ENCODE measurements at places on chromosomes 11 and 22.

- no peak for DNase-seq
These were observed 32.7 kb downstream of the FLI1 start for GRCh38 chr11:128726458-128727139.

DNA sequence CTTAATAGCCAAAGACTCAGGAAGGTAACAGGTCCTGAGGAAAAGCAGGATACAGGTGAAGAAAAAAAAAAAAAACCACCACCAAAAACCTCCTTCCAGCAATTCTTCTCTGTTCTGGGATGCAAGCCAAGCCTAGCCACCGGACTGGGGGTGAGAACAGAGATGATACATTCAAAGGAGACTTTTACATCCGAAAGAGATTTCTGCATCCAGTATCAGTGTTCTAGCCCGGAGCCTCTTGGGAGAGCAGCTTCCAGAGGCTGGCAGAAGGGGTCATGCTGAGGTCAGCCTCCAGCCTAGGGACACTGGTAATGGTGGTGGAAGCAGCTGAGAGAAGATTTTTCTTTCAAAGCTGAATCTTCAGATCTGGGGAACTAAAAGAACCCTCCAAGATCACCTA lies 76.2 kb downstream of the KCNC1 start:
- no peak for DNase-seq

GRCh38 chr11:27192184-27192583 lies 151.6 kb downstream of the BBOX1 start:
- DNase-seq: no peak

- DNase-seq: no peak
These were observed 26.0 kb downstream of the TSPAN18 start for GRCh38 chr11:44752713-44753112.

GRCh38 chr11:70398834-70399680 lies 728 bp downstream of the CTTN start:
- no peak for DNase-seq

GRCh38 chr11:32658639-32659406 lies 75.2 kb downstream of the EIF3M start:
- no peak for DNase-seq

DNA sequence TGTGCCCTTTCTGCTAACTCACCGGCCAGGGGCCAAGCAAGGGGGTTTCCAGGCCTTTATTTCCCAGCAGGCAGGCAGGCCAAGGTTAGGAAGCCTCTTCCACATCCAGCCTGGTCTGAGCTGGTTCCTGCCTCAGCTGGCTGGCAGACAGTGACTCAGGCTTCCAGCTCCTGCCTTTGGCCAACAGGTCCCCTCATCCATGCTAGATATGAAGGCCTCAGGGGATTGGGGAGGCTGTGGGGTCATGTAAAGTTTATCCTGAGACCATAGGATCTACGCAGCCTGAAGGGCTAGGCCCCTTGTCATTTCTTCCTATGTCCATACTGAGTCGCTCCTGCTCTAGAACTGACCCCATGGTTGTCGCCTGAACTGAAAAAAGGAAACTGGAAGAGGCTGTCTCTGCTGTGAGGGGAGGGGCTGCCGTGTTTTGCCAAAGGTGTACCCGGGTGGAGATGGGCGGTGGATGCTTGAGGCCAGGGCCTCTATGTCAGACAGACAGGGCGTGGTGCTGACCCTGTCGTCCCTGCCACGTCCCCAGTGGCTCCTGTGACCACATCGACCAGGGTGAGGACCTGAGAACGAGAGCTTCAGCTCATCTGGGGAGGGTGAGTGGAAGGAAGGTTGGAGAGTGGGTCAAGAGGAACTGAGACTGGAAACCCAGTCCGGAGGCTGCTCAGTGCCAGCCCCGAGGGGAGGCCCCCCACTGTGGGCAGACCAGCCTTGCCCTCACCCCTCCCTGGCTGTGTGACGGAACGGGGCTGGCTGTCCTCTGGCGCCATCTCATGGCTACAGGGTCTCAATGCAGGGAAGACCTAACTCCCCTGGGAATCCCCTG lies 17.0 kb downstream of the P2RY6 start:
- DNase-seq: peak; percentile 74

DNA sequence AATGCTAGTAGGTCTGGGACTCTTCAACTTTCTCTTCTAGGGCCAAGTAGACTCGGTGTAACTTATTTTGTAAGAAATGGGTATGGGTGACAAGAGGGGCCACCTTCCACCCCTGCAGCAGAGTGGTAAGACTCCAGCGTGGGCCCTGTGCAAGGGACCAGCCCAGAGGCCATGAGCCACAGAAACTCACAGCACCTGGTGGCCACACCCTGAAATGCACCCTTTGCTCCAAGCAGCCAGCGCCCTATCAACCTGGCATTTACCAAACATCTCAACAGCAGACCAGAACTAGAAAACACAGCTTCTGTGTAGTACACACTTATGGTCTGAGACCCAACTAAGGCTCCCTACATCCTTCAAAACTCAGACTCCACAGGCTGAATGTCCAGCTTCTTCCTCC lies 5.7 kb downstream of the CDCA5 start:
- peak; percentile 81 for DNase-seq

DNA sequence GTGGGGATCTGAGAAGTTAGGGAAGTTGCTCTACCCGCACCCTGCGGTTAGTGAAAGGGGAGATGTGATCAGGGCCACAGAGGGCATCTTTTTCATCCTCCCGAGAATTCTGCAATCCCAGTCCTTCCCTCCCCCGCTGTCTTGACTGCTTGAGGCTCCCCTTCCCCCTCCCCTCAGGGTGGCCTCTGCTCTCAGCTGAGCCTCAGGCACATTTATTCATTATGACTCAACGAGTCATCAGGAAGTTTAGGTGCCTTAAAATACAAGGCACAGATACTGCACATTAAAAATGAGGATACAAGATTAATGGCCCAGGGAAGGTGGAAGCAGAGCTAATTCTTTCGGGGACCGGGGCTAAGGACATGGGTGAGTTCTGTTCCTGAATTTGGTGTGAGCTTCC lies 104.0 kb downstream of the CACNA1I start:
- no peak for DNase-seq

- peak; percentile 32 for DNase-seq
These were observed 874 bp downstream of the ZFTA start for GRCh38 chr11:63767565-63768236.

- DNase-seq: no peak
These were observed 16.7 kb downstream of the PAFAH1B2 start for GRCh38 chr11:117160826-117161225.

DNA sequence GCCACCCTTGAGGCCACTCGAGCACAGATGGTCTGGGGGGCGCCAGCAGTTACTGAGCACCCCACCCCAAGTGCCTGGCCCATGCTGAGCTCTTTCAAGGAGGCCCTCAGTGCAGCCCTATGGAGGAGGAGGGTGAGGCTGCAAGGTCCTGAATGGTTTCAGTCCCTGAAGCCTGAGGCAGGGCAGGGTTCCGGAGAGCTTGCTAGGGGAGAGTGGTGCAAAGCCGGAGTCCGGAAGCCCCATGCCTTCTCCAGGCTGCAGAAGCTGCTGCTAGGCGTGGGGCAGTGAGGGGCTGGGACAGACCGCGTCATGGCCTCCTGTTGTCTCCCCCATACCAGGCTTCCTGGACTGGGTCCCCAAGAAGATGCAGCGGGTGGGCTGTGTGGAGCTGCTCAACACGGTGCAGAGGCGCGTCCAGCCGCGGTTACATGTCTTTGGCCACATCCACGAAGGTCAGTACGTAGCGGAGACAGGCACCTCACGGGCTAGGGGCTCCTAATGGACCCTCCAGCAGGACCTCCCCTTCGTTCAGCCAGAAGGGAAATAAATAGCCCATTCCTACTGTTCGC lies 90.6 kb downstream of the MPPED1 start:
- no peak for DNase-seq

- DNase-seq: no peak
These were observed 37.4 kb downstream of the CTNND1 start for GRCh38 chr11:57798905-57799559.

DNA sequence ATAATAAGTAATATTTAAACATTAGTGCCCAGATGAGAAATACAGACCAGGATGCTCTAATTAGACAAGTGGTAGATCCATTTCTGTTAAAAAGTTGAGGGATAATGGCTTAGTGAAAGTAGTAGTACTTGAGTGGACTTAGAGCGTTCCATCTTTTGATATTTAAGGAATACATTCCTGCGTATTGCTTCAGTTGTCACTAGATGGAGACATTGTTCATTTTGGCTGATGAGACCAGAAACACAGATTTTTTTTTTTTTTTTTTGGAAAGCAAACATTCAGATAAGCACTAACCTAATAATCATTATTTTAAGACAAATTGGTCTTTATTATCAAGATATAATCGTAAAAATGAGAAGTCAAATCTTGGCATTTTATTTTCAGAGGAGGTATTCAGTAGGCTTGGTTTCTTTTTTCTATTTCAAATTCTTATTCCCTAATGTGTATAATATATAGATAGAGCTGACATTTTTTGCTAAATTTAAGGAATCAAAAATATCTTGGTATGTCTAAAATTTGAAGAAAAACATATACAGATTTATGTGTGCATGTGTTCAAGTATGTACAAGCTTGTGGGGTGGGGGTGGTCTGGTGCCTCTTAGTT lies 92.9 kb downstream of the DYNC2H1 start:
- no peak for DNase-seq

DNA sequence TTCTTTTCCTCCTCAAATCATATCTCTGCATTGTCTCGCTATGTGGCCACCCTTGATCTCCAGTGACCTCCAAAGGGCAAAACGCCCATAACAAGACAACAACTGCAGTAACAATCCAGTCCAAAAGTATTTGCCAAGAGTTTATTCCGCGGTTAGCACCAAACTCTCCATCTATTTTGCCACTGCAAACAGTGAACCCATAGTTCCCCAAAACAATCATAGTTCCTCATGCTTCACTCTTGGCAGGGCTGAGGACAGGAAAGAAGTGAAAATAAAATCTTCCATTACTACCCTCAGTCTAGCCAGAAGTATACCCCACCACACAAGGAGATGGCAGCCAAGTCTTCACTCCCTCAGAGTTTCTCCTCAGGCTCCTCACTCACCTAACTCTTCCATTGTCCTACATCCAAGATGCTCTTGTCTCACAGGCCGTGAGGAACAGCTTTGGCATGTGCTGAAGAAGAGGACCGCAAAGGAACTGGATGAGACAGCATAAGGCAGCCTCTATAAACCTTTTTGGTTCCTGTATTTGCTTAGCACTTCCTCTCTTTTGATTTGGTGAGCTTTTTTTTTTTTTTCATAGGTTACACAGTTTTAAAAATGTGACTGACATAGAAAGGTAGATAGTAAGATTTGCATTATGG lies at the start of gene LPXN:
LPXN (minus strand) TSS at position 480 of the 644 bp plus-strand sequence; CDS start at position 396, 84 bp downstream.
- DNase-seq: no peak

- no peak for DNase-seq
These were observed 11.5 kb upstream of the TMPRSS4 start for GRCh38 chr11:118065384-118065783.

GRCh38 chr22:23059284-23059948 lies 10.9 kb upstream of the GNAZ start:
- DNase-seq: no peak

GRCh38 chr22:47460176-47460575 lies 697.7 kb downstream of the TBC1D22A start:
- no peak for DNase-seq

DNA sequence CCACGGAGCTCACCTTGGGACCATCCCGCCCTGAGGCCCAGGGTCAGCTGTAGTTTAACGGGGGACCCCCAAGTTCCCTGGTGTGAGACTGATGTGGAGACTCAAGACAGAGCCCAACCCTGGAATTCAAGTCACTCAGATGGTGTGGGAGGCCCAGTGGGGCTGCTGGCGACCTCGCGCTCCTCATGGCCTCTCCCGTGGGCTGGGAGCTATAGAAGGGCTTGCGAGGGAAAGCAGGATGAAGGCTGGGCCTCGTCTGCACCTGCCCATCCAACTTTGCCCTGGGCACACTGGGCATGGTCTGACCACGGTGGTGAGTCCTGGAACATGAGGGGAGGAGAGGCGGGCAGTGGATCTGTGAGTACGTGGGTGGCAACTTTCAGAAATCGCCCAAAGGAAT lies 13.6 kb upstream of the TTLL12 start:
- no peak for DNase-seq

DNA sequence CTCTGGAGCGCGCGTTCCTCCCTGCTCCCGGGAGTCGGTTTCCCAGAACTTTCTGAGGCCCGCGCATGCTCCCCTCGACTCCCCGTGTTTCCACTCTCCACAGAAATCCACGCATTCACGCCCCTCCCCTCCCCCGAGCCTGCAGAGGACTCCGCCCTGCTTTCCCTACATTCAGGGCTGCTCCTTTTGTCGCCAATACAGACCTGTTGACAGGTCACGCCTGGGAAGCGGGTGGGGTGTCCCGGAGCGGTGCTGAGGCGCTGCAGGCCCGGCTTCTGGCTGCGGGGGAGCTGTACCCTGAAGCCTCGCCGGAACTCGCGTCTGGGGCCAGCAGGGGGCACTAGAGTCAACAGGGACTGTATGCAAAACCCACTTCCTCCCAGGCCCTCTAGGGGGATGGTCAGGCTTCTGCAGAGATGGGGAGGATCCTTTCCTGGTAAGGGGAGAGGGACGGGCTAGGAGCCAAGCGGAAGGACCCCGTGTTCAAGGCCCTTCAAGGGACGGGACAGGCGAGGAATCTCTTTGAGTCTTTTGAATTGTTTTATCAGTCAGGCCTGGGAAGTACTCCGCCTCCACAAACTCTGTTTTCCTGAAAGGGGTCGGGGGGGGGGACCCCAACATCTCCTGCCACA lies at the start of gene PRAME:
PRAME (minus strand) TSS at position 294 of the 632 bp plus-strand sequence. CDS start 2,433 bp downstream, outside the sequence.
- DNase-seq: peak; percentile 94

DNA sequence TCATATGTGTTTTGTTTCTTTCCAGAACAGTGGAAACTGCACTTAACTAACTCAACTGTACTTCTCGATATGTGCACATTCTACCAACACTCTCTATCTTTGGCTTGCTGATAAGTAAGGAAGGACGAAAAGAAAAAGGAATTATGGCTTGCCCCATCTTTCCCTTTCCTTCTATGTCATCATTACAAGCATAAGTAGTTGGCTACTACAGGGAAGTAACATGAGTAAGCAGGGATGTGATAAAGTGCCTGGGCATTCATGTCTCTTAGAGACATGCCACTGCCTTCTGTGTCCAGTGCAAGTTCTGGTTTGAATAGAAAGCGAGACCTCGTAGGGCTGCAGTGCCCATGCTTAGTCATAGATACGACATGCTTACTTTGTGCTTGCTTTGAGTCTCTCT lies 342.5 kb downstream of the ETS1 start:
- DNase-seq: no peak

DNA sequence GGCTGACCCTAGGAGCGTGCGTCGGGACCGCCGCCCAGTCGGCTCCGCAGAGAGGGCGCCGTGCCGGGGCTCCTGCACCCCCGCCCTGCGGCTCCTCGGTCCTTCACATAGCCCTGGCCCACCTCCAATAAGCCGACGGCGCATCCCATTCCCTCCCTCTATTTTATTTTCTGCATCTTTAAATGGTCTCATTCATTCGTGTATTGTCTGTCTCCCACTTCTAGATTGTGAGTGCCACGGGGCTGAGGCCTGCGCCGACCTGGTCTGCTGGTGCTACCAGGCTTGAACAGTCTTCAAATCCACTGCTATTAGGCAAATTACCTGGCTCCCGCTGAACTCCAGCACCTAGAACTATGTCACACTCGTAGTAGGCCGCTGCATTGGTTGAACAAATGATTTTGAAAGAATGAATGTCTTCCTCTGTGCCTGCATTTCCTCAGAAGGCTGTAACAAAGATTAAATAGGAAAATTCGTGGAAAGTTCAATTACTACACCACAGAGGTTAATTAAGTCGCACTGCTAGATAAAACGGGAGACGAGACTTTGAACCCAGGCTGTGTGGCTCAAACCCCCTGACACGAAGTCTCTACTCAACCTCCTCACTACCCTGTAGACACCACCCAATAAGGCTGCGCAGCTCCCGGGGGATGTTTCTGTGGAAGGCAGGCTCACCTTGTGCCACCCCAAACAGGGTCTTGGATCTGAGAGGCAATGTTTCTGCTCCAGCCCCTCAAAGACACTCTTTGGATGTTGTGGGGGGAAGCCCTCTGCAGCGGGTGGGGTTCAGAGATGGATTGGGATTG lies 1.2 kb upstream of the PPP1R14B start:
- DNase-seq: peak; percentile 39

- no peak for DNase-seq
These were observed 252.1 kb upstream of the CCDC90B start for GRCh38 chr11:83538286-83538685.
